T-helper 22 cell (primary cell): ENCODE measurements at places on chromosomes 11 and 22.

- DNase-seq, result no peak
These were observed at the start of gene PAMR1 for GRCh38 chr11:35525501-35526175. Gene PAMR1, minus strand, starts transcription at chr11:35525616. Its CDS starts 31 bp downstream, at chr11:35525585.

DNA sequence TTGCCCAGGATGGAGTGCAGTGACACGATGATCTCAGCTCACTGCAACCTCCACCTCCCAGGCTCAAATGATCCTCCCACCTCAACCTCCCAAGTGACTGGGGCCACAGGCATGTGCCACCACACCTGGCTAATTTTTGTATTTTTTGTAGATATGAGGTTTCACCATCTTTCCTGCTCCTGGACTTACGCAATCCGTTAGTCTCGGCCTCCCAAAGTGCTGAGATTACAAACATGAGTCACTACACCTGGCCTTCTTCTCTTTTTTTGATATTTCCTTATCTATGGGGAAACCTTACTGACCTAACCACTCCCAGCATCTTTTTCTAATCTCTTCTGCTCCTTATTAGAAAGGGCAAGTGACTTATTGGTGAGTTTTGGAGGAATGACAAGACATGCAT is 121.7 kb upstream of the CHORDC1 start:
- DNase-seq, result no peak

GRCh38 chr11:47773882-47774281 is 6.7 kb upstream of the FNBP4 start:
- DNase-seq, result no peak

- no peak for DNase-seq
These were observed 92.6 kb upstream of the PDGFD start for GRCh38 chr11:104256525-104256924.

DNA sequence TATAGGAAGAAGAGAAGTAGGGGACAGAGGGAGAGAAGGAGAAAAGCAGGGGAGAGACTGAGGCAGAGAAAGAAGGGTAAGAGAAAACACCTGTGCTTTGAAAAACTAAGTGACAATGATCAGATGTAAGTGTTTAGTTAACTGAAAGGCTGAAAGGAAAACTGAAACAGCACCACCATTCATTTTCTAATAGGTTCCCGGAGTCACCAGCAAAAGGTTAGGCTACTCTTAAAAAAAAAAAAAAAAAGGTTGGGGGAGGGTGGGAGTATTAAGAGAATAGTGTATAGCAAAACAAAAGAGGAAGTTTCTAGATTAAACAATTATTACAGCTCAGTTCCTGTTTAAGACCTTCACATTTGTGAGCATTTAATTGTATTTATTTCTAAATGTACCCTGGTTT is 113.8 kb downstream of the CADM1 start:
- DNase-seq, result no peak

- no peak for DNase-seq
These were observed 2.9 kb upstream of the SHANK2 start for GRCh38 chr11:71255323-71255722.

DNA sequence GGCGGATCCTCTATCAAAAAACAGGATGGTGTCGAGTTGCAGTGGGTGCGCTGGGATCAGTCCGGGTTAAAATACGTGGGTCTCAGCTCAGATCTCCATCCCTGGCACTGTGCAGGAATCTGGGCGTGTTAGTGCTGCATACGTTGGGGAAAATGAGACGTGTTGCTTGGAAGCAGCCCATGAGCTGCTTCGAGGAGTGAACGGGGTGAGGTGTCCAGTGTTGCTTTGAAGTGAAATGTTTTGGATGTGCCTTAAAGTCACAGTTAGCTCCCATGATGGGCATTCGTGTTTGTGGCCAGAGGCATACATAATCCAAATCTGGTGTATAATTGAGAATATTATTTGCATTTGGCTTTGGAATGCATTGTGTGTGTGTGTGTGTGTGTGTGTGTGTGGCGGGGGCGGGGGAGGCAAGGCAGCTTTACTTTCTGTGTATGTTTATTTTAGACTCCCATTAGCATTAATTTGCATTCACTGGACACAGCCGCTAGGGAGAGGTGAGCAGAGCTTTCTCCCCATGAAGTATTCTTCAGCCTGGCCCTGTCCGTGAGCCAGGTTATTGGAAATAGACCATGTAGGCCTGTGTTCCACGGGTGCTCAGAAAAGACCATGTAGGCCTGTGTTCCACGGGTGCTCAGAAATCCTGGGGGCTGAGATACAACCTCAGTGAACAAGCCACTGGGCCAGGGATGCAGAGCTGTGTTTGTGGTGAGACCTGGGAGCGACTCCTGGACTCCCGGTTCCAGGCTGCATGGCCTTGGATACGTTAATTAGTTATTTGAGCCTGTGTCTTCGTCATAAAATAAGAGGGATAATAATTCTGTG is 134.6 kb downstream of the ST3GAL4 start:
- DNase-seq, result no peak

- DNase-seq, result no peak
These were observed 78.4 kb downstream of the XRRA1 start for GRCh38 chr11:74870485-74870884.
